ENCODE measurements at places on chromosomes 7 and 10.

GRCh38 chr7:112547916-112548315, 67.1 kb downstream of the LSMEM1 start:
- no peak for DNase-seq

GRCh38 chr7:139842401-139843210, 13.5 kb downstream of the TBXAS1 start:
- DNase-seq: no peak

- DNase-seq: peak; percentile 72
Observed at GRCh38 chr7:13800694-13801448, 188.6 kb downstream of the ETV1 start.

- no peak for DNase-seq
Observed at GRCh38 chr10:33132626-33133025, 174.6 kb upstream of the ITGB1 start.

GRCh38 chr10:24177636-24178035, 31.3 kb upstream of the KIAA1217 start:
- DNase-seq: no peak

DNA sequence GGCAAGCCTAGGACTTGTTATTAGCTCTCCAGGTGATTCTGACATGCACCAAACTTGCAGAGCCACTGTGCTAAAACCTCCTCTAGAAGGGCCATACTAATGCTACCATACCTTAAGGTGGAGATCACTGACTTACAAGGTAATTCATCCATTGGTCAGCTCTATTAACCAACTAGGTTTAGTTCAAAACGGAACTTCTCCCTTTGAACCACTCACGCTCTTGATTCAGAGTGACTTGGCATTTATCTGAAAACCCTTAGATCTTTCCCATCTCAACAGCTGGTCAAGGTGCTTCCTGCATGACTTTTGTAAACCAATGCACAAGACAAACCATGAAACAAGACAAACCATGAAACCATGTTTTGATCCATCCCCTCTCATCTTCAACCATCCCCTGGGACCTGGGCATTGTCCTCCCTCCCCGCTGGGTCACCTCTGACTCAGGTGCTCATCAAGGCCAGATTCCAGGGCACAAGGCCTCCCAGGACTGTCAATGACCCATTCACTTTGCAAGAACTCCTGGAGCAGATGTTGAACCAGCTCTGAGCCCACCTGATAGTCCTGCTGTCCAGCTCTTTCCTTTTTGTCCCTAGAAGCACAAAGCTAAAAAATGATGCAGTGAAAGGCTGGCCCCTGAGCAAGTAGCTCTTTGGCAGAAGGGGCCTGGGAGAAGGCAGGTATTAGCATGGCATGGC, 18.8 kb downstream of the IMPDH1 start:
- DNase-seq: no peak

DNA sequence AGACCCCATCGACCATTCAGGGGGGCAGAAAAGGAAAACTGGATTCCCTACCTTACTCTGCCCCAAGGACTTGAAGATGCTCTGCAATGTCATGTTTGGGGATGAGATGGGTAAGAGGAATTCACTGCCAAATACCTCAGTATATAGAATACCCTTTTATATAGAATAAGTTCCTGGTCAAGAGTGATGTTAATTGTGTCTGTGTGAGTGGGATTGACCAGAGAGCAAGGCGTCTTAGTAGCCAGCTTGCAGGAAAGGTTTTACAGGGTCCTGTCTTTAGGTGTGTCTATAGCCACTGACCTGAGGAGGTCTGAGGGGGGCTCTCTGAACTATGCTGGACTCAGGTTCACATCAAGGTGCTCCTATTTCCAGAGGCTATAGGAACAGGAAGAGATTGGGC, 1.4 kb downstream of the IFIT3 start:
- no peak for DNase-seq

GRCh38 chr10:44939691-44940401, 19.8 kb upstream of the RASSF4 start:
- no peak for DNase-seq

DNA sequence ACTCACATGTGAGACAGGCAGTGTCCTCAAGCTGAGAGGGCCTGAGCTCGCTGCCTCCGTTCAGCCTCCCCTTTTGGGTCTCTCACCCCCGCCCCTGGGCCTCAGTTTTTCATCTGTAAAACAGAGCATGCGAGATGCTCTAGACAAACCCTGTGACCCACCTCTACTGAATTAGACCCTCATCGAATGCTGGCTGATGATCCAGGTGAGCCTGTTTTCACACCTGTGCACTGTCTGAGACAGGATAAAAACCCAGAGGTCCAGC, 102.1 kb downstream of the PDGFA start:
- no peak for DNase-seq

DNA sequence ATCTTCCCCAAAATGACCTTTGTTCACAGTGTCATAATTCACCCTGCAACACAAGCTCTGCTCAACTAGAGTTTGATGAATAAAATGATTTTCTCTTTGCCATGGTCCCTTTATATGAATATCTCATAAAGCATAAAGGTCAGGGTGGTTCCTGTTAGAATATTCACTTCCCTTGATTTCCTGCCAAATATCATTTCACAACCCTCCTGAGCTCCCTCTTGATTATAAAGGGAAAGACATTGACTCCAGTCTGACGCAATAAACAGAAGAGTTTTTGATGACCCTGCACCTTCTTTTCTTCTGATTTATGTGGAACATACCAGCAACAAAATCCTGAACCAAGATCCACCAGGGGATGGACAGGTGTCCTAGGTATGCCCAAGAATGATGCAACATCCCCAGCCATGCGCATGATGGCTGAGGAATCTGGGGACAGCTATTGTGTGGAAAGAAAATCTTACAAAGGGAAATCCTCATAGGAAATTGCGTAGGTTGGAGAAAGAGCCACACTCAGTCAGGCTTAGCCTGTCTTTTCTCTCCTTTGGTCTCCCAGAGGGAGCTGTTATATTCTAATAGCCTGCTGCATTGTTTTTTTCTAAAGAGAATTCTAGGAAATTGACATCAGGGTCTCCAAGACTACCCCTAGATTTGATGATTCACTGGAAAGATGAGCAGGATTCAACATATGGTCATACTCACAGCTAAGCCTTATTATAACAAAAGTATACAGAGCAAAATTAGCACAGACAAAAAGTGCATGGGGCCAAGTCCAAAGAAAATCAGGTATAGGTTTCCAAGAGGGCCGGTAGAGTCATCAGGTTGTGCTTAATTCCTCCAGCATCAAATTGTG, 18.8 kb downstream of the IFIT3 start:
- no peak for DNase-seq

GRCh38 chr7:150934045-150934766, 43.9 kb downstream of the KCNH2 start:
- no peak for DNase-seq

- no peak for DNase-seq
Observed at GRCh38 chr7:93115796-93116195, 2.0 kb downstream of the SAMD9 start.
